ENCODE measurements at places on chromosomes 7 and 10.

DNA sequence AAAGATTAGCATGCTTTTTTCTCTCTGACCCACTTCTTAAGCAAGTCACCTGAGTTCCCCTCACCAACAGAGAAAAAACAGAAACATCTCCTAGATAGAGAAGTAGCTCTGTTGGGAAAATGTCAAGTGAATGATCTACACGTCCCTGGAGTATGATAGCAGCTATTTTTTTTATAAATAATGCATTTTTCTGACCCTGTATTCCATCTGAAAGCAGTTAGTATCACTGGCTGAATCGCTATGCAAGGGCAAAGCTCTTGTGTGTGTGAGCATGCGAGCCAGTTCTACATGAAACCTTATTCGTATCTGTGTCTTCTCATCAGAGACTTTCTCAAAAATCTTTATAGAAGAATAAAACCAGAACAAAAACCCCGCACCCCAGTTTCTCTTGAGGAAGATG lies 8.2 kb downstream of the ANKMY2 start:
- no peak for DNase-seq

DNA sequence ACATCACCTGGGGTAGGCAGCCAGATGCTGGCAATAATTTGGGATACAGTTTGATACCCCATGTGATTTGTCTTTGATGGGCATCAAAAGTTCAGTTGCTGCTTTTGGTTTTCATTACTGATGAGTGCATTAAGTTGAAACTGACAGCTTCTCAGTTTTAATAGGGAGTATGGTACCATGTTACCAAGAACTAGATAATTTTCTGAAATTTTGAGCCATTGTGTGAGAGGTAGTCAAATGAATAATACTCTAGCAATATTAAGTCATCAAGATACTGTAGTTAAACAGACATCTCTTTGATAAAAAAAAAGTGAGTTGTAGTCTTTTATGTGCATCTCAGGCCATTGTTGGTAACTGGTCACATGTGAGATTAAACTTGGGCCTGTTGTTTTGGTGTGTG lies 71.5 kb downstream of the ST7 start:
- no peak for DNase-seq

GRCh38 chr10:85667638-85668233 lies 698.9 kb downstream of the GRID1 start:
- DNase-seq: no peak

DNA sequence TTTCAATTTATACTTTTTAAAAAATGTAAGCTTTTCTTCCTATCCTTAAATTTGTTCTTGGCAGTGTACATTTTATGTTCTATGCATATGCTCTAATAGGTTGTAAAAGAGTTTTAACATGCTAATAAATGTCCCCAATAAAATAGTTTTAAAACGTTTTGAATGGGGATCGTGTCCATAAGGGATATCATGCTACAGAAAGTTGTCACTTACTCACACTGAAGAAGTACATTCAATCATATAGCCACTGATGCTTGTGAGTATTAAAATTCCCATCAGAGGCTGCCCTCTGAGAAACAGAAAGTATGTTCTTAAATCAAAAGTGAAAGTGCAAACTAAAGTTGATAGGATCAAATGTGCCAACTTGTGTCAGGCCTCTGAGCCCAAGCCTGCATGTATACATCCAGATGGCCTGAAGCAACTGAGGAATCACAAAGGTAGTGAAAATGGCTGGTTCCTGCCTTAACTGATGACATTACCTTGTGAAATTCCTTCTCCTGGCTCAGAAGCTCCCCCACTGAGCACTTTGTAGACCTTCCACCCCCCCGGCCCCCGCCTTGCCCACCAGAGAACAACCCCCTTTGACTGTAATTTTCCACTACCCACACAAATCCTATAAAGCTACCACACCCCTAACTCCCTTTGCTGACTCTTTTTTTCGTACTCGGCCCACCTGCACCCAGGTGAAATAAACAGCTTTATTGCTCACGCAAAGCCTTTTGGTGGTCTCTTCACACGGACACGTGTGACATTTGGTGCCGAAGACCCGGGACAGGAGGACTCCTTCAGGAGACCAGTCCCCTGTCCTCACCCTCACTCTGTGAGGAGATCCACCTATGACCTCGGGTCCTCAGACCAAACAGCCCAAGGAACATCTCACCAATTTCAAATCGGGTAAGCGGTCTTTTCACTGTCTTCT lies 877 bp upstream of the NOD1 start:
- peak; percentile 33 for DNase-seq

GRCh38 chr7:15600298-15600697 lies 38.5 kb upstream of the AGMO start:
- DNase-seq: no peak

- no peak for DNase-seq
Observed at GRCh38 chr7:111239437-111239836, 148.5 kb downstream of the LRRN3 start.

- DNase-seq: no peak
Observed at GRCh38 chr10:71849461-71849908, 1.6 kb downstream of the PSAP start.

- no peak for DNase-seq
Observed at GRCh38 chr7:151381348-151382078, 28.3 kb downstream of the WDR86 start.

DNA sequence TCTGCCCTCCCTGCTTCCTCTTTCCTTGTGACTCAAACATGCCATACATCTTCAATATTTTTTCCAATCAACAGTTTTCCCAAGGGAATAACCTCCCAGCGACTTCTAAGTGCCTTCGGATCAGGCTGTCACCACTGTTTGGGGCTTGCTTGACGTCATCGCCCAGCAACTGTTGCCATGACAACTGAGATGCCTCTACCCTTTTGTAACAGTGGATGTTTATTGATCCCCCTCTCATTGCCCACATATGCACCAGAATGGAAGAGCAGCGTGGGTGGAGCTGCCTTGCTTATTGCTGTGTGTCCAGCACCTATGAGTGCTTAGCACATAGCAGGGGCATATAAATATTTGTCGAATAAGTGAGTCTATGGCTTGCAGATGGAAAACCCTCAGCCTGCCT lies 14.4 kb downstream of the FFAR4 start:
- DNase-seq: no peak

GRCh38 chr7:76411626-76412025 lies 2.1 kb upstream of the SSC4D start:
- DNase-seq: no peak

GRCh38 chr7:44278451-44279161 lies 46.8 kb downstream of the CAMK2B start:
- no peak for DNase-seq

GRCh38 chr10:86262688-86263181 lies 103.9 kb downstream of the GRID1 start:
- no peak for DNase-seq

- DNase-seq: no peak
Observed at GRCh38 chr7:16839646-16840045, 34.8 kb upstream of the AGR2 start.

- no peak for DNase-seq
Observed at GRCh38 chr7:83608716-83609115, 40.2 kb downstream of the SEMA3E start.

- no peak for DNase-seq
Observed at GRCh38 chr7:16368885-16369284, 52.5 kb downstream of the CRPPA start.

DNA sequence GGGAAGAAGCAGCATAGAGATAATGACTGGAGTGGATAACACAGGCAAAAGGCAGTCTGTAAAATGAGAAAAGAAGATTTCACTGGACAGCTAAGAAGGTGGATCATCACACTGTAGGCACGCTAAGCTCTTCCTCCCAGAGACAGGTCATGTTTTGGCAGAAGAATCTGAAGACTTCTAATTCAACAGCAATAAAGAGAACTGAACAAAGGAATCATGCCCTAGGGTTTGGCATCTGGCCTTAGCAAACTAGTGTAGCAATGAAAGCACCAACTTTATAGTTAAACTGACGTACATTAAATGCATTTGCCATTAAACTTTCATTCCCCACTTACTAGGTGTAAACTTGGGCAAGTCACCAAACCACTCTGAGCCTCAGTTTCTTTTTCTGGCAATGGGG lies 84.4 kb upstream of the SEM1 start:
- DNase-seq: no peak

DNA sequence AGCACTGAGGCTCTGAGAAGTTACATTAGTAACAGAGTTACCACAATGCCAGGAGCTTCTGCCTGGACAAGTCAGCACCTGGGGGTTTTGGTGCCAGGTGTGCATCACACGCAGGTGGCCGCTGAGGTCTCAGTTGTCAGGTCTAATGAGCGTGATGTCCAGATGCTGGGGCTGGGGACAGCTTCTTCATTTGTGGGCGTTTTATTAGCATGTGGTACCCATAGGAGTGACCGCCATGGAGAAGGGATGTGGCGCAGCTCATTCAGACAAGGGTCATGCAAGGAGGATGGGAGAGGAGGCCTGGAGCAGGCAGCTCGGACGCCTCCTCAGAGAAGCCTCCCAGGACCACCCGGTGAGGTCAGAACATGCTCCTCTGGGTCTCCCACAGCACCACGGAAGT lies 27.8 kb downstream of the FAM241B start:
- no peak for DNase-seq

DNA sequence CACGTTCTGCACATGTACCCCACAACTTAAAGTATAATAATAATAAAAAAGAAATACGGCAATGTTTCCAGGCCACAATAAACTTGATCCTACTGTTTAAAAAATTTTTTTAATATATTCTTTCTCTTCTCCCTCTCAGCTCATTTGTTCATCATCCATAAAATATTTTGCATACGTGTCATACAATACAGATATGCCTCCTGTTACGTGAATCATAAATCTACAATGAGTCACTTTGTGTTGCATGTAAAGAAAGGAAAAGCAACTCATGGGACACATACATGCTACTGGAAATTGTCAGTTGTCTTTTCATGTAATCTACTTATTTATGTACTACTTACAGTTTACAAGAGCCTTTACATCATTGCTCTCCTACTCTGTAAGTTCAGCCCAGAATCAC lies 1.1 kb upstream of the TECTB start:
- peak; percentile 53 for DNase-seq

- DNase-seq: no peak
Observed at GRCh38 chr10:64112701-64113355, 591.6 kb downstream of the REEP3 start.
